ENCODE measurements at places on chromosomes 13 and 19.

- no peak for DNase-seq
These were observed 8.7 kb downstream of the GPX4 start for GRCh38 chr19:1112268-1113029.

- DNase-seq = peak; percentile 34
These were observed 13.6 kb upstream of the EPSTI1 start for GRCh38 chr13:43005460-43006236.

- DNase-seq = no peak
These were observed 57.7 kb upstream of the TUBA3C start for GRCh38 chr13:19239114-19239860.

- peak; percentile 19 for DNase-seq
These were observed 322.4 kb downstream of the OLFM4 start for GRCh38 chr13:53351021-53351420.

DNA sequence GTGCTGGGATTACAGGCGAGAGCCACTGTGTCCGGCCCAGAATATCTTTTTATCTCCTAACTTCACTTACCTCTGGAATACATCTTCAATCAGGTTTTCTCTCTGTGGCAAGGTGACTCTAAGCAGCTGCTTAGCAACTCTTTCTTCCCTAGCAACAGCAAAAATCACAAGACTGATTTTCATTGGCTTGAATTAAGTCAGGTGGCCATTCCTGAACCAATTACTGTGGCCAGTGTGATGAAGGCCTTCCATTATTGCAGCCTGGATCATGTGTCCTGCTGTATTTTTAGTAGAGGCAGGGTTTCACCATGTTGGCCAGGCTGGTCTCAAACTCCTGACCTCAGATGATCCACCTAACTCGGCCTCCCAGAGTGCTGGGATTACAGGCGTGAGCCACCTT lies 9.0 kb upstream of the LTBP4 start:
- peak; percentile 74 for DNase-seq

GRCh38 chr13:107845911-107846310 lies 369.4 kb downstream of the LIG4 start:
- peak; percentile 53 for DNase-seq
